ENCODE measurements at places on chromosomes 5 and 9.

GRCh38 chr5:80170117-80170535, 85.7 kb downstream of the SERINC5 start:
- DNase-seq: no peak

DNA sequence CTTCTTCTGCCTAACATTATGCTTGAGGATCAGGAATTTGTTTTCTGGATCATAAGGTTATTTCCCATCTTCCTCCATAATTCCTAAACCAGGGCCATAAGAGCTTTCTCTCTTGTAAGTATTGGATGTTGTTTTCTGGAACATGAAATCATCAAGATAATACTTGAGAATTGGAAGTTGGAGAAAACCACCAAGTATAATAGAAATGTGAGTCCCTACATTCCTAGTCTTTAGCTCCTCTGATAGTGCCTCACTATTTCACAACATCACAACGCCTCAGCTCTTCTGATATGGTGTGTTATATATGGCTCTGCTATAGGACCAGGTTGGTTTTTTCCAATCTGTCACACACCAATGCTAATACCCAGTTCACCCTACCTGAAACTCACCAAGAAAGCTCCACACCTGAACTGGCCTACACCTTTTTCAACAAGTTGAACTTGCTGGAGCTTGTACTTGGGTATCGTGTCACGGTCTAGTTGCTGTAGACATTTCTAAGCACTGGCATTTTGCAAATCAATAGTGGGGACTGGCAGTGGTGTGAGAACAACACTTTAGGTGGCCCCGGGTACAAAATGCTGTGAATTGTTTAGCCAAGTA, 141.1 kb downstream of the ACTBL2 start:
- no peak for DNase-seq

GRCh38 chr5:33363537-33363936, 77.2 kb upstream of the TARS1 start:
- no peak for DNase-seq

DNA sequence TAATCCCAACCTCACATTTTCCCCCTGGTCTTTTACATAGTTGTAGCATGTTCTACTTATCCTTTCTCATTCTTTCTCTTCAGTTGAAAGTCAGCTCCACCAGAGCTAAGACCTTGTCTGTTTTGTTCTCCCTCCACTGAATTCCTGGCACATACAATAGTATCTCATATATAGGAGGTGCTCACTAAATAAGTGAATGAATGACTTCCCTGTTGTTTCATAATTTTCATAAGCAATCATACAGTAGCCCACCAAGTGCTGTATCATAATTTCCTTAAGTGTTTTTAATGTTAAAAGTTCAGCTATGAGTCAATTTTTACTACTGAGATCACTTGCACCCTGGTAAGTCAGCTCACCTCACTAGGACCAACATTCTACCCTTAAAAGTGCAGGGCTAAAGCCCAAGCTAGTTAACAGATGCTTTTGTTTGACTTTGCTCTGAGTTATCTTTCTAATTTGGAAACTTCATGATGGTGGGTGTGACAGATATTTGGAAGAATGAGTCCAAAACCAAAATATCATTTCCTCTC, 27.6 kb downstream of the TMEM245 start:
- no peak for DNase-seq

GRCh38 chr5:43802119-43802518, 199.1 kb downstream of the NNT start:
- DNase-seq: no peak

- DNase-seq: no peak
These were observed 19.7 kb downstream of the OR2V2 start for GRCh38 chr5:181166812-181167733.

GRCh38 chr5:137648361-137648760, 87.5 kb downstream of the KLHL3 start:
- DNase-seq: no peak

DNA sequence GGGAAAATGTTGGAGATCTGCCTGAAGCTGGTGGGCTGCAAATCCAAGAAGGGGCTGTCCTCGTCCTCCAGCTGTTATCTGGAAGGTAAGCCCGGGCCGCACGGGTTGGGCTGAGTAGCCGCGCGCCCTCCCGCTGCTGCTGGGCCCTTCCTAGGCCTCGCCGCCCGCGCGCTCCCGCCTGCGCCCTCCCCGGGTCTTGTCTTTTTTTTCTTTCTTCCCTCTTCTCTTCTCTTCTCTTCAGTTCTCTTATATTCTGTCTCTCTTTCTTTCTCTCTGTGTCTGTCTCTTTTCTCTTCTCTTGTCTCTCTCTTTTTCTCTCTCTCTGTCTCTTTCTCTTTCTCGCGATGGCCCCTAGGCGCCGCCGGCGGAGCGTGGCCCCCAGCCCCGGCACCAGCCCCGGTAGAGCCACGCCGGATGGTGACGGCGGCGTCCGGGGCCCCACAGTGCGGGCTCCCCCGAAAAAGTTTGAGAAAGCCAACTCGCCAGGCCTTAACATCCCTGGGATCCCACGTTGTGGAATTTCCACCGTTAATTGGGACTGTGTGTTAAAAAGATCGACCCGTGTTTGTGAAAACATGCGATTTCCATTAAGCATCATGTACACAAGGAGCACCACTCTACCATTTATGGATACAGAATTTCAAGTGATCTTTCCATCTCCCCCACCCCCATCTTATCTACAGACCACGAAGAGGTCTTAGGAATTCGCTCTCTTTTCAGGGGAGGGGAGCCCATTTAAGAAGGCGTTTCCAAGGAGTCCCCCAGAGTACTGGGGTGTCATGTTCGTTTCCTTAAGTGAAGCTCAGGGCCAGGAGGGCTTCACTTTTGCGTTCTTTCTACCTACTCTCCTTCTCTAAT, 616 bp downstream of the ABL1 start:
- no peak for DNase-seq

DNA sequence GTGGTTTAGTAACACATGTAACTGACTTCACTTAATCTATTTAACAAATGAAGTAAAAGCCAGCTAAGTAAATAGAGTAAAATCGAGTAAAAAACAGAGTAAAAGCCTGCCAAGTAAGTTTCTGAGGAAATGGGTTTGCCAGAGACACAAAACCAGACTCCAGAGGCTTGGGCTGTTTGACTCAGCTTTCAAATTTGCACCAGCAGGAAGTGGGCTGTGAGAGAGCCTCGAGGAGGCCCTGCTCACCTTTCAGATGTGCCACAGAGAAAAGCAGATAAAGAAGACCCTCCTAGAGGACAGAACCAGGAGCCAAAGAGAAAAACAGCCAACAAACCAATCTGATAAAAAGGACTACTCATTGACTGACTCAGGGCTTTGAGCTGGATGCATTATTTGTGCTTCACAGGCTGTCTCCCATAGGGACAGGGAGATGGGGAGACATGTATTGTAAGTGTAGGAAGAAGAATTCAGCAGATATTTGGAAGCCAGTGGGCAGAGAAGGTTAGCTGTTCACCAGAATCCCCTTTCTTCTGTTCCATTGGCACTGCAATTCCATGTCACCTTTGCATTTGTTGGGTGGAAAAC, 14.4 kb upstream of the AMACR start:
- no peak for DNase-seq

DNA sequence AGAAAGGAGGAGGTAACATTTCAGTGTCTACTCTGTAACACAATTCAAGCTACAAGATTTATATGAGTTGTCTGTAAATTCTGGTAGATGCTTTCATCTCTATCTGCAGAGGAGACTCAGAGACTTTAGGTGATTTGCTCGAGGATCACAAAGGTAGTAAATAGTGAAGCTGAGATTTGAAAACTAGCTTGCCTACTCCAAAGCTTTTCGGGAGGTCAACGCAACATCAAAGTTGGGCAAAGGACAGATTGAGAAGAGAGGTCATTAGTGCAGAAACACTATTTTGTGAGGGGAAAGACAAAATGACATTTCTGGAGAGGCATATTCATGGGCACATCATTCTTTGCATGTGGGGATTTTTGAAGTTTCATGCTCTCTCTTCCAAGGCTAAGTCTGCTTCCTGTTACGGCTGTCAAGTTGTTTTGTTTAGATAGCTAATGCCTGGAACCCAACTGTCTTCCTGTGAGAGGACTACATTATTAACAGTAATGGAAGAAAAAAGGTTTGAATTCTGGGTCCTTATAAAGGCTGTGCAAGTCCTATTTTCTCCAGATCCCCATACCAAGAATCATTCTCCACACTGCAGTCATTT, 413.5 kb upstream of the ZNF462 start:
- no peak for DNase-seq

DNA sequence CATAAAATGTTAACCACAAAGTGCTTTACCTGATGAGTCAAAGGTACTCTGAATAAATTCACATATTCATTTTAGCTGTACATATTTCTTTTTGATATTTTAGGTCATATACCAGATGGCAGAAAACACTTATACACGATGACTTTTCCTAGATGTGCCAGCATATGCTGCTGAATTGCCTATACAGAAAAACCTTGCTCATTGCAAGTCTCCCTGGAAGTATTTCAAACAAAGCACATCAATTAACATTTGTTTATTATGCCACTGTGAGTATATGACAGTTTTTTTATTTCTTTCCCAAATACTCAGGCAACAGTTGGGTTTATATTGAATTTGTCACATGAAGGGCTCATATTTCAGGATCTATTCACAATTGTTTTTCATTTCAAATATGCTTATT, 180.8 kb downstream of the TMEM232 start:
- DNase-seq: no peak

GRCh38 chr5:82640916-82641315, 362.8 kb upstream of the RPS23 start:
- no peak for DNase-seq

- no peak for DNase-seq
These were observed 55.9 kb upstream of the NKD2 start for GRCh38 chr5:952597-953271.

GRCh38 chr5:72134226-72134899, 27.1 kb downstream of the MAP1B start:
- no peak for DNase-seq

DNA sequence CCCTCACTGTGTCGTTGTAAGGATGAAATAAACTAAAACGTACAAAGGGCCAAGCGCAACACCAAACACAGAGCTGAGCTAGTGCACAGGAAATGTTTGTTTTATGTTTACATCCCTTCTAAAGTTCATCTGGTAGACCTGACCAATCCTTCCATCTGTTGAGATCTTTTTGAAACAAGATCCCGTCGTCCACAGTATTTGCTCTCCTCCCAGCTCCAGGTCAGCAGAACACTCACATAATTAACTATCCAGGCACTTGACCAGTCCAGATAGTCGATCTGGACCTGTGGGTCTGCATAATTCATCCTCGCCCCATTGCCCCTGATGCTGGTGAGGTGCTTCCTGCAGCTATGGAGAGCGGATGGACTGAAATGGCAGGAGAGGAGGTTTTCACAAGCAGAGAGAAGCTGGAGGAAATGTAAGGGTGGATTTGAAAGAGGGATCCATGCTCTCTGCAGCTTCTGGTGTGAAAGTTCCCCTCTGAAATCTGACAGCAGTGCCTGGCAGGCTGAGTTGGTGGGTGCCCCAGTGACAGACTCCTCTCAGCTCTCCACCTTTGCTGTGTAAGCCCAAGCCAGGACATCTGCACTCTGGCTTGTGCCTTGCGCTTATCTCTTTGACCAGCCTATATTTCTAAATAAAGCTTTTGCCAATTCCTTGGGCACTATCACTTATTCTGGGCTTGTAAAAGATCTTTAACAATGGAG, 102.4 kb downstream of the TTLL11 start:
- no peak for DNase-seq

DNA sequence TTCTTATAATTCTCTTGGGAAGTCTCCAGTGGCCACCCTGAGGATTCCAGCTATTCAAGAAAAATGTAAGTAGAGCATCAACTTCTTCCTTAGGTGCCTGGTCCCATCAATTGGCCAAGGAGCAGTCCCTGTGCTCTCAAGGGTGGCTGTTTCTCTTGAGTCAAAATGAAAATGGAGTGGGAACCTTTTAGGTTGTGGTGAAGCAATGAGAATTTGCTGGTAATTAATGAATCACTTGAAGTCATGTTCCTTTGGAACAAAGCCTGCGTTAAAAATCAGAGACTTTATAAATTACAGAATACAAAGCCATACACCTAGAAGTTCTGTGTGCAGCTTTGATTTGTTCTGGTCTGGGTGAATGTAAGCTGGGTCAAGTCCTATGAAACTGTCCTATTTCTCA, 48.9 kb downstream of the IL31RA start:
- DNase-seq: no peak

DNA sequence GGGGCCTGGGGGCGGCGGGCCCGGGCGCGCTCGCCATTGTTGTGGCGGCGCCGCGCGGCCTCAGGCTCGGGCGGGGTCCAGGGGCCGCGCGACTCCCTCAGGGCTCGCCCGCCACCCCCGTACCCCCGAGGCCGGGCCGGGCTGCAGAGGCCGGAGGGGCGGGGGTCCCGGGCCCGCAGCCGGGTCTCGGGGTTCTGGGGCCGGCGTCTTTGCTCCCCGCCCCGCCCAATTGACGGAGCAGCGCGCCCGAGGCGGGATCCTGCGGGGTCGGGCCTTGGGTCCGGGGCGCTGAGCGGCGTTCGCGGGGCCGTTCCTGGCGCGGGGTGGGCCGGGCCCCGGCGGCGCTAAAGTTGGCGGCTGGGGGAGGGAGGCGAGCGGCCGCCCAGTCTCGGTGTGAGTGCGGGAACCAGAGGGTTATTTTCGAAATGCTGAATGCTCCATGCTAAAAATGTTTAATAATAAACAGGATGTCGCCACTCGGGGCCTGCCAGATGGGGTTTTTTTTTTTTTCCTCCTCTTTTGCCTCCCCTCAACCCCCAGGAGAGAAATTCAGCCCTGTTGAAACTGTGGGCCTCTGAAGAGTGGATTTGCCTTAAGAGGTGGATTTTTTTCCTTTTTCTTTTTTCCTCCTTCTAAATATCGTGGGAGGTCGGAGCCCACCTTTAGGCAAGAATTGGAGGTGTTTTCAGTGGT, 724 bp downstream of the PRRC2B start:
- DNase-seq: no peak

GRCh38 chr9:4263591-4263990, 36.3 kb downstream of the GLIS3 start:
- DNase-seq: no peak

DNA sequence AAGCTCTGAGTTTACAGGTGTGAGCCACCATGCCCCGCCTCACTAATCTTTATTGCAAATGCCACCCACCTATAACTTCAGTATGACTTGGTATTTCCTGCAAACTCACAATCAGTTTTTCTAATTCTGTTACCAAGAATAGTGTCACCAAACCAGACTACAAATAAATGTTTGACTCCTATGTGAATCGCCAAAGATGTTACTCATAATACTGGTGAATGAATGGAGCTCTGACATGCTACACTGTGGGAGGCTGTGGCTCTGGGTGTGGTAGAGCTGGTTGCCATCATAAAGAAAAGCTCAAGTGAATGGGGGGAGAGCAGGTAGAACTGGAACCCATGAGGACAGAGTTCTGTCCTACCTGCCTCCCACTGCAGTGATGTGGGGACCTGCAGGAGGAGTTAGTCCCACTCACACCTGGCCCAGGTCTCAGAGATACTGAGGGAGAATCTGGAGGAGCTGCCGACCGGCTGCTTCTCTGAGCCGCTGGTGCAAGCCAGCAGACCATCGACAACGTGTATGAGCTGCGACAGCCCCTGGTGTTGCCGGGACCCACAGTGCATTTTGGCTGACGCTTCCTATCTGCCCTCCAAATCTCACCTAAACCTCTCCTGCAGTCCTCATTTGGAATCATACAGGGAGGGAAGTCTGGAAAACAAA, 95.7 kb downstream of the ENTREP1 start:
- no peak for DNase-seq
